Kidney (tissue), 22 donors: ENCODE measurements at places on chromosomes 1 and 21. TPM values are rescaled to one million over a fixed set of nuclear protein-coding genes. Genes with fewer than 3 reads are reported as not detected.

DNA sequence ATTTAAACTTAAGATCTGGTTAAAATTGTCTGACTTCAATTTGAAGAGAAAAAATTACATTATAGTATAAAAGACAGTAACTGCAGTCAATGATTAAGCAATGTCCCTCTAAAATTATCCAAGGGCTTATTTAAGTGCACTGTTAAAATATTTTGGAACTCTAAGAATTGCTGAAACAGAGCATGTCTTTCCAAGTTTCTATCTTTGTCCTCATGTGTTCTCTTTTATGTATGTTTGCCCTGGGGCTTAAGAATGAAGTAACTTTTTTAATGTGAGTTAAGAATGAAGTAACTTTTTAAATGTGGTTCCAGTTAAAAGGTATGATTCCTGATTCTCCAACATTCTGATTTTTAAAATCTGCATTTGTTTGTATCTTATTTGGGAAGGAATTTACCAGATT lies 69.0 kb upstream of the MARK1 start:
- DNase-seq, result no peak

F13B gene
- polyA plus RNA-seq, result not detected

DNA sequence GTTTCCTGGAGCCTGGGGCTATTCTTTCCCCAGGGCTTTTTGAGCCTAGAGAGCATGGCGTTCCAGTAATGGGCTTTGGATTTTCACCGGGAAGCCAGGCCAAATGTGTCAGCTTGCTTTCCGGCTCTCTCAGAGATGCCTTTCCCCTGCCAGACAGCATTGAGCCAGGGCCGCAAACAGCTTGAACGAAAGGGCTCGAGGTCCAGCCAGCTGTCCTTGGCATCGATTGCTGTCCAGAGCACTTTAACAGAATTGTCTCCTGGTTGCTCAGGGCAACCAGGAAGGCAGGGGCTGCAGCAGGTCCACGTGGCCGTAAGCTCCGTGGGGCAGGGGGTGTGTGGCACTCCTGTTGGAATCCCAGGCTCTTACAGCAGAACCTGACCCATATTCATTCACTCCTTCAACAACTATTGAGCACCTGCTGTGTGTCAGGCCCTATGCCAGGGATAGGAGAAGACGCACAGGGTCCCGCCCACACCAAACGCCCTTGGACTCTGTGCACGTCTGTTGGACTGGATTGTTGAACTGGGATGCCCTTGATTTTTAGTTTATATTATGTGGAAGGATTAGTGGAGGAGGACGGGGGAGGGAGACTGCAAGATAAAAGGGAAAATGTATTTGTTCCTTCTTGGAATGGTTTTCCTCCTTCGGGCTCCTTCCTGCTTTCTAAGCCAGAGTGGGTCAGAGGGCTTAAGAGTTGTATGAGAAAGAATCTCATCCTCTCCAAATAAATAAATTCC lies 38.7 kb upstream of the EFHD2 start:
- no peak for DNase-seq

- DNase-seq, result no peak
Measured at GRCh38 chr1:221430152-221430960, 311.5 kb downstream of the DUSP10 start.

GRCh38 chr1:53616511-53616910 lies 122.5 kb downstream of the GLIS1 start:
- DNase-seq, result no peak

DNA sequence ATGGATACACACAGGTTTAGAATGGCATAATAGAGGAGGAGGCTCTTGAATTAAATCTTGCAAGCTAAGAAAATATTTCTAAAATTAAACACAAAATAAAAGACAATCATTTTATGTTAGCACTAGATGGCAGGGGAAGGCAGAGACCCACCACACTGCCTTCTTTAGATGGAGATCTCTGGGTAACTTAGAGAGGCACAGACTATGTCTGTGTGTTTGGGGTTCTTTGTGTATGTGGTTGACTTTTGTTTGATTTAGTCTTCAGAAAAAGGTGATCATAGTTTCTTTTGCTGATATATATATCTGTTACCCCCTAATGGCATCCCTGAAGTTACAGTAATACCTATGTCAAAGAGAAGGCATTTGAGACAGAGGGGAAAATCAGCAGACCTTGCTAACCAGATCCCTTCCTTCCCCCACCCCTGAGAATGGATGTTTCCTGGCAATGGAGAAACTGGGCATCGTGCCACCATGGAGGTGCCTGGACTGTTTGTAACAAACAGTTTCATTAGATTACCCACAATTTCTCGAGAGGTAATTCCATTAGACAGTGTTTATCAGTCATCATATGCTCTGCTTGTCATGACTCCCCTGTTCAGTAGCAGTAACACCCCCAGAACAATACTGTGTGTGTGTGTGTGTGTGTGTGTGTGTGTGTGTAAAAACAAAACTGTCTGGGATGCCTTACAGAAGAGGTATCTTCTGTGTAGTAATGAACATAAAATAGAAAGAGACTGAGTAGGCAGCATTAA lies 228.3 kb upstream of the DEPDC1 start:
- peak; percentile 1 for DNase-seq

DNA sequence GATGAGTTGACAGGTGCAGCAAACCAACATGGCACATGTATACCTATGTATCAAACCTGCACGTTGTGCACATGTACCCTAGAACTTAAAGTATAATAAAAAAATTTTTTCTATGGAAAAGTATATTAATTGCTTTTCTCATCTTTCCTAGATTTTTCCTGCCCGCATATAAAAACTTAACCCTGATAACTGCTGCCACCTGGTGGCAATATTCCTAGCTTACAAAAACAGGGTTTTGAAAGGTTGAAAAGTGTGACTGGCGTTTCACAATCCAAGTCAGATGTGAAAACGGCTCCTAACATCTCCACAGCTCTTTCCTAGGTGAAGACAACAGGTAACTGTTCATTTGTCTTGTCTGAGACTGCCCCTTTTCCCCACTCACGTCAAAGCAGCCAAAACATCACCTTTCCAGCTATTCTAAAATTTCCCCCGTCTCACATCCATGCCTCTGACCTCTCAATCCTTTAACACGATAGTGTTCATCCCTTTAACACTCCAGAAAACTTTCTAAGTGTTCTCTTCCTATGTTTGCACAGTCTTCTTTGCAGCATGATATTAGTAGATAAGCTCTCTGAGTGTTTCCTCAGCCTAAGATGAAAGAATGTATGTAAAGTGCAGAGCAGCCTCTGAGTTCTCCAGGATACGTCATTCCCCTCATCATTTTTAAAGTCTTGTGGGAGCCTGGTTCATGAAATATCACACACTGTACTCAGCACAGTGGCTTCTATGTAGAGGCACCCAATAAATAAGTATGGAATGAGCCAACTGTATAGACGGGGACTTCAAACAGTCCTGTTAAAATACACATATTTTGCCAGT lies 27.5 kb downstream of the OVGP1 start:
- DNase-seq, result peak; percentile 32

DNA sequence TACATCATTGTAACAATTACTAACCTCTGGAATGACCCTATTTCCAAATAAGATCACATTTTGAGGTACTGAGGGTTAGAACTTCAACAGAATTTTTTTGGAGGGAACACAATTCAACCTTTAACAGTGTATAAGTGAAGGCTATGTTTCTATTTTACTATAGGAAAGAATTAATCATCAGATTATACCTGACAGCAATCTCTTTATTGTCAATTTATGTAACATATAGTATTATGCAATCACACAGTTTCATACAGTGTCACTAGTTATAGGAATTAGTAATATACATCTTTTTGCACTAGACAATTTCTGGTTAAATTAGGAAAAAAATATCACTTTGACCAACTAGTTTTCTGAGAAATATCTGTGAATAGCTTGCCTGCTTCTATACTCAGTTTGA lies 59.1 kb downstream of the MSH4 start:
- DNase-seq, result no peak

DNA sequence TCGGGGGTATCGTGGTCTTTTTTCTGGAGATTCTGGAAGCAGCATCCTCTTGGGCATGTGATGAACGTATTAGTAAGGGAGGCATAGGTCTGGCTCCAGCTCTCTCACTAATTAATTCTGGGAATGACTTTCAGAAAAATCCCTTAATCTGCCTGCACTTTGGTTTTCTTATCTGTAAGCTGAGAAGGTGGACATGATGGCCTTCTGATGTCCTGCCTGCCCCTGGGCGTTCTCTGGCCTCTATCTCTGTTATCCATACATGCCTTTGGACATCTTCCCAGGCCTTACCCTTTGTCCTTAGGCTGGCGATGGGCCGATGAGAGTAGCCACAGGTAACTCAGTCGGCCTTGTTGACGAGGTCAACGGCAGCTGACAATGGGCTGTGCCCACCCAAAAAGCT lies 8.8 kb downstream of the NTRK1 start:
- no peak for DNase-seq

PALMD gene
- 10.1 TPM for polyA plus RNA-seq
